ENCODE measurements at places on chromosomes 3 and 15. TPM values are rescaled to one million over a fixed set of nuclear protein-coding genes. Genes with fewer than 3 reads are reported as not detected.
A peak's percentile ranks its signal among the peaks of the same experiment; 100 is the strongest.

Gene OXNAD1
- 13.1 TPM for total RNA-seq

- H3K4me3 ChIP-seq: no peak overlapping the region
- no peaks in the 10 kb centered on the region for H3K4me1 ChIP-seq
- H3K27ac ChIP-seq: no peak overlapping the region
- no peaks in the 10 kb centered on the region for H3K27me3 ChIP-seq
- no peaks in the 10 kb centered on the region for H3K36me3 ChIP-seq
Measured at GRCh38 chr3:101902041-101902440, 52.7 kb downstream of the NFKBIZ start.

Gene CCDC39
- total RNA-seq: 2.2 TPM

Gene IL17RE
- 21.5 TPM for total RNA-seq

DNA sequence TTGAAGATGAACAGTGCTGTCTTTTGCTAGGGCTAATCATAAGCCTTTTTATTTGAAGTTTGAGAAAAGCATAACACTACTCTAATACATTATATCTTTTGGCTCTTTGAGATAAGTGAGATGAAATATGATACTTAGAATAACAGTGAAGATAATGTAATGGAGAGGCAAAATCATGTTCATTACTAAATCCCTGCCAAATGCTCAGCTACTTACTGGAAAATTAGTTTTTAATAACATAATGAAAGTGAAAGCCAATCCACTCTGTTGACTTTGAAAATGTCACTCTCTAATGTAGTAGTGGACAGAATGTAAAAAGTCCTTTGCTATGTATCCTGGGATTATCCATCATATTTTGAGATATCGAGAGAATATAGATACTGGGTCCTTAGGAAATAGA is 35.9 kb upstream of the MYH15 start:
- no peaks in the 10 kb centered on the region for H3K36me3 ChIP-seq
- no peaks in the 10 kb centered on the region for H3K27me3 ChIP-seq
- H3K4me1 ChIP-seq: peaks cover 5% of the 10 kb centered on the region
- DNase-seq: no peak
- H3K4me3 ChIP-seq: peak overlapping the region; percentile 33

- H3K4me1 ChIP-seq: no peaks in the 10 kb centered on the region
- H3K4me3 ChIP-seq: no peak overlapping the region
- DNase-seq: no peak
Measured at GRCh38 chr15:32669896-32670611, 28.5 kb downstream of the SCG5 start.

DNA sequence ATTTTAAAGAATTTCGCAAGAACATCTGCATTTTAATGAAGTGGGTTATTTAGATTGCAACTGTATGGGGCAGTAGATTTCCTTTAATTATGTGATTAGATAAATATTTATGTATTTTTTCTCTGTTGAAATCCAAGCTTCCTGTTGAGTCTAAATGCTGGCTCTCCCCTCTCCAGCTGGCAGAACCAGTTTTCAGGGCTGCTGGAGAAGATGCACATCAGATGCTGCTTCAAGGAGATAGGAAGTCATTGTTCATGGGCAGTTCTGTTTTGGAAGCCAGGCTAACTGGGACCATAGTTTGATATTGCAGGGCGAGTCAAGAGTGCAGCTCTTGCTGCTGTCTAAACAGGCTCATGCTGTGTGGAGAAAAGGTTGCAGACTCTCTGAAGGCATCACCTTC is 97.4 kb downstream of the SLC9A9 start:
- DNase-seq: no peak
- H3K36me3 ChIP-seq: no peaks in the 10 kb centered on the region
- no peaks in the 10 kb centered on the region for H3K27me3 ChIP-seq
- H3K27ac ChIP-seq: no peak overlapping the region

Gene ALDH1L1
- 2.8 TPM for total RNA-seq

DNA sequence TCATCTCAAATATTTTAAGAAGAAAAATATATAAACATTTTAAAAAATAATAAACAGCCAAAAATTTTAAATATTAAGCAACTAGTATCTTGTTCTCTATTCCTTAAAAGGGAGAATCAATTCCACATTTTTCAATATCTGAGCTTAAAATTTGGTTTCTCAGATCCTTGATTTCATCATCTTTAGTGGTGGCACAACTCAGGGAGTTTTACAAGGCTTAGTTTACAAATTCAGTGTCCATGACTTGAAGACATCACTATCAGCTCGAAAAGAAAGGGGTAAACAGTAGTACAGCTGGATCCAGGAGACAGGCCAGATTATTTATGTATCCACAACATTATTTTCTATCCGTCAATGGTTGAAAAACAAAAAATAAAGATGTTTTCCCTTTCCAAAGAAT is 11.6 kb downstream of the IGF2BP2 start:
- no peaks in the 10 kb centered on the region for H3K27me3 ChIP-seq
- peaks cover 13% of the 10 kb centered on the region for H3K4me1 ChIP-seq
- no peak overlapping the region for H3K4me3 ChIP-seq
- no peak for DNase-seq
- no peak overlapping the region for H3K27ac ChIP-seq

- H3K4me1 ChIP-seq: peaks cover 17% of the 10 kb centered on the region
- no peak overlapping the region for H3K27ac ChIP-seq
- H3K4me3 ChIP-seq: no peak overlapping the region
Measured at GRCh38 chr3:27358372-27358771, 10.8 kb downstream of the NEK10 start.

GRCh38 chr3:123753286-123753685 is 130.8 kb downstream of the MYLK start:
- H3K27ac ChIP-seq: peak overlapping the region; percentile 26
- no peak overlapping the region for H3K4me3 ChIP-seq
- no peaks in the 10 kb centered on the region for H3K36me3 ChIP-seq
- peaks cover 55% of the 10 kb centered on the region for H3K4me1 ChIP-seq
- no peaks in the 10 kb centered on the region for H3K27me3 ChIP-seq

- peaks cover 6% of the 10 kb centered on the region for H3K4me1 ChIP-seq
- no peaks in the 10 kb centered on the region for H3K36me3 ChIP-seq
- H3K27me3 ChIP-seq: no peaks in the 10 kb centered on the region
- DNase-seq: no peak
- H3K27ac ChIP-seq: no peak overlapping the region
Measured at GRCh38 chr15:51106481-51106880, 11.8 kb upstream of the TNFAIP8L3 start.

GRCh38 chr3:168736202-168736601 is 640.5 kb upstream of the GOLIM4 start:
- no peak for DNase-seq
- no peaks in the 10 kb centered on the region for H3K4me1 ChIP-seq
- H3K27ac ChIP-seq: no peak overlapping the region
- no peaks in the 10 kb centered on the region for H3K36me3 ChIP-seq
- H3K4me3 ChIP-seq: no peak overlapping the region

Gene TNFSF10
- total RNA-seq: 168 TPM

Gene ZNF662
- 7.3 TPM for total RNA-seq

Gene LINGO1
- 0.86 TPM for total RNA-seq

DNA sequence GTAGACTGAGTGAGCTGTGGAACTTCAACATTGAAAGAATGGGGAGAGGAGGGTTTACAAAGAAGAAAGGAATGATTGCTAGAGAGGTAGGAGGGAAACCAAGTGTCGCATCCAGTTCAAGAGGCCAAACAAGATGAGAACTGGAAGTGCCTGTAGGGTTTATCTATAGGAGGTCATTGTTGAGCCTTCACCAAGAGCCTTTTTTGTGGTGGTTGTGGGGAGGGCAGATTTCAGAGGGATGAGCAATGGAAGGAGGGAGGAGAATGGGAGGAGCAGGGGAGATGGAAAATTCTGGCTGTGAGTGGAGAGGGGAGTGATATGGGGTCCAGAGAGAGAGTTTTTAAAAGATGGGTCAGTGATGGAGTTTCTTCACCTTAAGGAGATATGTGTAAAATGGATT is 8.5 kb downstream of the PDIA5 start:
- H3K27me3 ChIP-seq: no peaks in the 10 kb centered on the region
- no peak overlapping the region for H3K27ac ChIP-seq
- no peaks in the 10 kb centered on the region for H3K36me3 ChIP-seq
- H3K4me3 ChIP-seq: no peak overlapping the region
- H3K4me1 ChIP-seq: peaks cover 43% of the 10 kb centered on the region
- no peak for DNase-seq
